ENCODE measurements at places on chromosomes 5 and 9.

GRCh38 chr5:145680169-145680568, 155.0 kb downstream of the PRELID2 start:
- DNase-seq: no peak

DNA sequence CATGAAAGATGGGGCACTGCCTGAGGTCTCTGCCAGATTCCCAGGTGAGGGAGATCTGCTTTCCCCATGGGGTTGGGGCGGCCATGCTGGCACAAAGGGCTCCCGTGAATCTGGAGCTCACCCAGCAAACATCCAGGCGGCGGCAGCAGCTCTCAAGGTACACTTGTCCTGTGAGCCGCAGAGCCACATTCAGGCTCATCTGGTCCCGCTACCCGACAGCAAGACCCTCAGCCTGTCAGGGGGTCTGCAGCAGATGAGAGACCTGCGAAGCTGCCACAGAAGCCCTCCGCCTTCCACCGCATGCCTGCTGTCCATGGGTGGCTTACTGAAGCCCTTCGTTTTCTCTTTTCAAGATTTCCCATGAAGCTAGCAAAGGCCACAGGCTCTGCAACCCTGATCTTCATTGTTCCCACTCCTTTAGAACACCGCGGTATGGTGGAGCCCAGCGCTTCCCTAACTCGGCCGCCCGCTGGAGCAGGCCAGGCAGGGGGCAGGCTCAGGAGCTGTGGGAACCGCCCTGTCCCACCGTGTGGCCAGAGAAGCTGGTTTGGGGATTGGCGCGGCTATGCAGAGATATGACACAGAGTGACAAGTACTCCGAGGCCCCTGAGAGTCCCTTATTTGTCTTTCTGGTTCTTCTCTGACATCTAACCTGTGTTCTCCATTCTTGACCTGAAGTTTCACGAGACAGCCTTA, 8.8 kb downstream of the LRRC14B start:
- no peak for DNase-seq

- DNase-seq: no peak
These were observed 143.2 kb downstream of the RMI1 start for GRCh38 chr9:84123648-84124406.

- DNase-seq: no peak
These were observed 274.6 kb downstream of the ANXA1 start for GRCh38 chr9:73426269-73426668.

- DNase-seq: no peak
These were observed 39.6 kb downstream of the SFXN1 start for GRCh38 chr5:175517824-175518450.

DNA sequence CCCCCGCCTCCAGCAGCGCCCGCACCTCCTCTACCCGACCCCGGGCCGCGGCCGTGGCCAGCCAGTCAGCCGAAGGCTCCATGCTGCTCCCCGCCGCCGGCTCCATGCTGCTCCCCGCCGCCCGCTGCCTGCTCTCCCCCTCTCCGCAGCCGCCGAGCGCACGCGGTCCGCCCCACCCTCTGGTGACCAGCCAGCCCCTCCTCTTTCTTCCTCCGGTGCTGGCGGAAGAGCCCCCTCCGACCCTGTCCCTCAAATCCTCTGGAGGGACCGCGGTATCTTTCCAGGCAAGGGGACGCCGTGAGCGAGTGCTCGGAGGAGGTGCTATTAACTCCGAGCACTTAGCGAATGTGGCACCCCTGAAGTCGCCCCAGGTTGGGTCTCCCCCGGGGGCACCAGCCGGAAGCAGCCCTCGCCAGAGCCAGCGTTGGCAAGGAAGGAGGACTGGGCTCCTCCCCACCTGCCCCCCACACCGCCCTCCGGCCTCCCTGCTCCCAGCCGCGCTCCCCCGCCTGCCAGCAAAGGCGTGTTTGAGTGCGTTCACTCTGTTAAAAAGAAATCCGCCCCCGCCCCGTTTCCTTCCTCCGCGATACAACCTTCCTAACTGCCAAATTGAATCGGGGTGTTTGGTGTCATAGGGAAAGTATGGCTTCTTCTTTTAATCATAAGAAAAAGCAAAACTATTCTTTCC, 19.3 kb downstream of the CDKN2A start:
- DNase-seq: no peak

GRCh38 chr5:8751971-8752370, 793.9 kb downstream of the SEMA5A start:
- no peak for DNase-seq

DNA sequence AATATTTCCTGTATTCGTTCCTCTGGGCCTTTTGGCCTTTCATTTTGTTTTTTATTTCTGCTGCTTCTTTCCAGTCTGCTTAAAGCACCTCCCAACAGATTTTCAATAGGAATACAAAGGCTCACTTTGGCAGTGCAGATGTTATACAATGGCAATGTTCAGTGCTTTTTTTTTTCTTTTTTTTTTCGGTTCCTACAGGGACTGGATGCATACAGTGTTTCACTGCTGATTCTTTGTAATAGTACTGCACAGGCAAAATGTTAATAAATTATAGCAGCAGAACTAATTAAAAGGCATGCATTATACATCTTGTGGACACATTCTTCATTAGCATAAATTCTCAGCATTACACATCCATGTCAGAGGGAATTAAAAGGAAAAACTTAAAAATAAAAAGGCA, 356.6 kb upstream of the C9orf72 start:
- DNase-seq: no peak

All from G401 (cell line).